ENCODE measurements at places on chromosomes 13 and 19. TPM values are rescaled to one million over a fixed set of nuclear protein-coding genes. Genes with fewer than 3 reads are reported as not detected.

DNA sequence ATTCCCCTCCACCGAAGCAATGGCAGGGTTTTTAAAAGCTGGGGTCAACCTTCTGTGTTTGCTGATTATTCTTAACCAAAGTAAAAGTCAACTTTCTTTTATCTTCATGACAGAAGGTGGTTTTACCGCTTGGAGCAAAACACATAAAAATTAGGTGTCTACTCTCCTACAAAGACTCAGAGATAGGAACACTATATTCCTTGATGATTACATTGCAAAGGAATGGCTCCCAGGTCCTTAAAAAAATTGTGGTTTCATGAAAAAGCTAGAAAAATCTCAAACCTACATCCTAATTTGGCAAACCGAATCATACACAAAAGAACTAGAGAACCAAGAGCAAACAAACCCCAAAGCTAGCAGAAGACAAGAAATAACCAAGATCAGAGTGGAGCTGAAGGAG is 760.4 kb upstream of the PCDH20 start:
- DNase-seq = no peak

DNA sequence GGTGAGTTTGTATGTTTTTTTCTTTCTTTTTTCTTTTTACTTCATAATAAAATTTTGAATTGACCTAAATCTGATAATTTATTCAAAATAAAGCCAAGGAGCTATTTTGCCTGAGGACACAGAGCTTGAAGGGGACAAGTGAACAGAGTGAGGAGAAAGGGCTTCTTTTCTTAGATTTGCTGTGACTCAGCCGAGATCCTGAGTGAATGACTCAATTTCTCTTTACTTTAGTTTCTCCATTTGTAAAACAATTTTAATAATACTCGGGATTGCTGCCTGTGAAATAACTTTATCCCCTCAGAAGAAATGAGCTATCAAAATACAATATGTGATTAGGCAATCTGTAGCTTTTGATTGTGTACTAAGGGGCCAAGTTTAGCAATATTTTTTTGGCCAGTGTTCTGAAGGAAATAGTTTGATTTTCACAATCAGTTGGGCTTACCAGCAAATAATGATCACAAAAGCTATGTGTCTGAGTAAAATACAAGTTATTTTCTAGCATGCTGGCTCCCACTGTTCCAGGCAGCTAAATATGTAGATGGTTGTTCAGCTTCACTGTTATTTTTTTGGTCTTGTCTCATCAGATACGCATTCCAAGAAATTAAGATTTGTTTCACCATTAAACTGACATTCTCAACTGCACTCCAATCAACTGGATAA is 437.5 kb downstream of the FGF9 start:
- no peak for DNase-seq

DNA sequence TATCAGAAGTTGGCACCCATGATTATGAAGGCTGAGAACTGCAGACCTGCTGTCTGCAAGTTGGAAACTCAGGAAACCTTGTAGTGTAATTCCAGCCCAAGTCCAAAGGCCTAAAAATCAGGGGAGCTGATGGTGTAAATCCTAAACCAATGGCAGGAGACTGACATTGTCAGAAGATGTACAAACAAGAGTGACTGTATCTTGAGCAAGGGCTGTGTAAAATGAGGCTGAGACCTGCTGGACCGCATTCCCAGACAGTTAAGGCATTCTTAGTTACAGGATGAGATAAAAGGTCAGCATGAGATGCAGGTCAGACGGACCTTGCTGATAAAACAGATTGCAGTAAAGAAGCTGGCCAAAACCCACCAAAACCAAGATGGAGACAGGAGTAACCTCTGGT is 147.7 kb downstream of the COG6 start:
- no peak for DNase-seq

Gene KLK2
- total RNA-seq = 5.3 TPM

Gene CD79A
- not detected for total RNA-seq

DNA sequence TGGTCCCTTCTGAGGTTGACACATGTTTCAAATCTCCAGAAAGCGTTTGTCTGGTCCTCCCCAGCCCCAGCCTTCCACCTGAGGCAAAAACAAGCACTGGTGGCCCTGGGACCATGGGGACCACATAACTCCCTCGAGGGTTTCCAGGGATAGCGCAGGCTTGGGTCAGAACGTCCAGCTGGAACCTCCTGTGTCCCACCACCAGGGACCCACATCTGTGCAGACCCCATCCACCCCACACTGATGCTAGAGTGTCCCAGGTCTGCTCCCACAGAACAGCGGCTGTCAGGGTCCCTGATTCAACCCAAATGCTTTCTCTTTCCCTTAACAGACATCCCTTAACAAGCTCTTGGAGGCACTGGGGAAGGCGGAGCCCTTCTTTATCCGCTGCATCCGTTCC is 29.6 kb upstream of the USE1 start:
- DNase-seq = no peak

- no peak for DNase-seq
Measured at GRCh38 chr13:41054919-41055619, 6.2 kb upstream of the WBP4 start.

GRCh38 chr19:47608969-47609905 is at the start of gene BICRA:
TSS of gene BICRA (plus strand) at chr19:47609134. CDS start at chr19:47673575, 64,441 bp downstream.
- peak; percentile 74 for DNase-seq

DNA sequence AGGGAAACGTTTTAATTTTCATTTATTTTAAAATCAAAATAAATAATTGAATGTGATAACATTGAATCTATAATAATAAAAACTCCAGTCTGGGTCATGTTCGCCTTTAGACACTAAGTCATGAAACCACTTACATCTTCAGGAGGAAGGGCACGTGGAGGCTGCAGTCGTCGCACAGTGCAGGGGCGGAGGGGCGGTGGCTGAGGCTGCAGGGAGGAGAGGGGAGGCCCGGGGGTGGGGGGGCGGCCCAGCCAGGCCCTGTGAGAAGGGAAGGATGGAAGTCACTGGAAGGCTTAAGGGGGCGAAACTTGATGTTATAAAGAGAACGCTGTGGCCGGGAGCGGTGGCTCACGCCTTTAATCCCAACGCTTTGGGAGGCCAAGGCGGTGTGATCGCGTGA is 14.9 kb upstream of the LATS2 start:
- DNase-seq = no peak

GRCh38 chr19:40200341-40201099 is 9.3 kb downstream of the MAP3K10 start:
- DNase-seq = no peak

Gene LRP3
- total RNA-seq = 14.7 TPM

GRCh38 chr19:43618921-43619261 is 538 bp downstream of the ZNF428 start:
- DNase-seq = no peak

Gene RGL3
- total RNA-seq = 0.93 TPM

DNA sequence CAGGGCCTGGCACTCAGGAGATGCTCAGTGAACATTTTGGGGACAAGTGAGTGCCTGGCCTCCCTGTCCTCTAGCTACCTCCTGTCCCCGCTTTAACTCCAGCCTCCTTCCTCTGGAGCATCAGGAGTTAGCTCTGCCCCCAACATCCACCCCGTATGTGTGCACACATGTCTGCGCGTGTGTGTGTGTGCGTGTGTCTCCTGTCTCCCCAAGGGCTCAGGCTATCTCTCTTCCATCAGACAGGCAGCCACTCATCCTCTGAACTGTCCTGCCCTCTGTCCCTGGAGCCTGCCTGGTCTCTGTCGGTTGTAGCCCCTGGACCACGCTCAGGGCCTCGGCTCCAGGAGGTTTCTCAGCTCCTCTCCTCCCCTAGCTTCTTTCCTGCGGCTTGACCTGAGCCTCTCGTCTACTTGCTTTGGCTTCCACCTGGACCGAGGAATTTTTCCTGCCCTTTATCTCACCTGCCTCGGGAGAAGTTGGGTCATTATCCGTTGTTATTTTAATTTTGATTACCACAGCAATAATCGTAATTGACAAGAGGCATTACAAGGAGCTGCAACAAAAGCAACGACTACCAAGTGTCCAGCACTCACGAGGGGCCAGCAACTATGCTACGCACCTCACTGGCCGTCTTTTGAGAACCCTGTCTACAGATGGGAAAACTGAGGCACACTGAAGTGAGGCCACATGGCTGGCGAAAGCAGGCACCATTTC is 32.0 kb upstream of the ASF1B start:
- no peak for DNase-seq

GRCh38 chr13:42106998-42107397 is 58.5 kb downstream of the DGKH start:
- DNase-seq = no peak

- no peak for DNase-seq
Measured at GRCh38 chr19:35750167-35750566, 1.8 kb downstream of the LIN37 start.

DNA sequence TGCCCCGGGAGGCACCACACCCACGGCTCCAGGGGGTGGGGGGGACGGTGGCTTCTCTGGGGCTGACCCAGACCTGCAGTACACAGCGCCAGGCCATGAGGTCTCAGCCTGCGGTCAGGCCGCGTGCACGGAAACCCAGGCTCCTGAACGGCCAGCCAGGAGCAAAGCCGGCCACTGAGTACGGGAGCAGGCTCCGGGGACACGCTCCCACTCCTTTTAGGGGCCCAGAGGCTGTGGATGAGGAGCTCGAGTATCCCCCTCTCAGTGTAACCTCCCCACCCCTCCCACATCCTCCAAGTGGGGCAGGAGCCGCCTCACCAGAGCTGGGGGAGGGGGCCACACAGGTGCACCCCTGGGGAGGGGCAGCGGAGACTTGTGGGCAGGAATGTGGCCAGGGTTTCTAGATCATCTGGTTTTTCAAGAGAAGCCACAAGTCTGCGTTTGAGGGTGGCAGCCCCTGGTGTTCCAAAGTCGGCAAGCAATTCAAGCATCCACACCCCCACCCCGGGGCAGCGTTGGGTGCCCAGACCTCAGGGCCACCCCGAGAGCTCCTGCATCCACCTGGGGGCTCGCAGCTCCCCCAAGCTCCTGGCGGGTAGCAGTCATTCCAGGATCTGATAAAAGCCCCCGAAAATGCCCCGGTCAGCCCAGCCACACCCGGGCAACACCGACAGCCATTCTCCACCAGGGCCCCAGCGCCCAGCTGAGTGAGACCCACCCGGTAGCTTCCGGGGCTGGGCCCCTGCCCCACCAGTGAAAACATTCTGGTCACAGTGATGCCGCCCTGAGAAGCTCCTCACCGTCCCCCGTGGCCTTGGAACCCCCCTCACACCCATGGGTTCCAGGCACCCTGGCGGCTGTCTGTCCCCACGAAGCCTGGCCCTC is 6.1 kb downstream of the SBNO2 start:
- DNase-seq = no peak

DNA sequence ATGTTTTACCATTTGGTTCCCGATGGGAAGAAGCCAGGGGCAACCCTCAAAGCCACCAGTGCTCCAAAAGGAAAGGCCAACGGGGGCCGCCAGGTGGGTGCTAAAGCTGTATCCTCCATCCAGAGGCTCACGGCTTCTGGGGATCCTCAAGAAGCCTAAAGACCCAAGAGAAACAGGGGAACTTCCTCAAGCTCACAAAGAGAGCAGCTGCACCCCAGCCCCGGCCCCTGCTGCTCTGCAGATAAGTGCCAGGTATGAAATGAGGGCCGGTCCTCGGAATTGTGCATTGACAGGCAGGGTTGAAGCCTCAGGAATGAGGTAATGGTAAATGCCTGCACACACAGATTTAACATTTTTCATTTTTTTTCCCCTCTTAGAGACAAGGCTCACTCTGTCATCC is 8.0 kb upstream of the POP4 start:
- no peak for DNase-seq

DNA sequence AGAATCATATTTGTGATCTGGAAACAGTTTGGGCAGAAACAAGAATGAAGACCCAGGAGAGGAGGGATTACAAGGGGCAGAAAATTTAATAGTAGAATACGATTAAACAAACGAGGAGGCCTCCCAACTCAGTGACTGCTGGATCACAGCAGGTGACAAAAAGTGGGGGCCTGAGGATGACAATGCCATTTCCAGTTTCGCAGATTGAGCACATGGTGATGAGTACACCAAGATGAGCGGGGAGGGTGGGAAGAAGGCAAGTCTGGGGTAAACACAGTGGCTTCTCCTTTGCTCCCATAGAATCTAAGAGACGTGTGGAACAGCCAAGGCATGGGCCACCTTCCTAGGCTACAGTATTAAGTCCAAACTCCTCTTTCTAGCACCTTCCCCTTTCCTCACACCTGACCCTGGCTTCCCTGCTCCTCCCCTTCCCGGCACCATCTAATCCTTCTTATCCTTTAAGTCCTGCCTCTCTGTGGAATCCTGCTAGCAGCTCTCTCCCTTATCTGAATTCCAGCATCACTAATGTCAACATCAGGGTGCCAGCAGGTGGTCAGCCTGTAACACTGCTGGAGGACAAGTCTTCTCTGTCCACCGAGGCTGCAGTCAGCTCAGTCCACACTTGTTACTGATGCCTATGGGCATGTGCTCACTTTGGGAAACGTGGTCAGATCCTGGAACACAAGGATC is 13.5 kb downstream of the ATP7B start:
- DNase-seq = no peak

DNA sequence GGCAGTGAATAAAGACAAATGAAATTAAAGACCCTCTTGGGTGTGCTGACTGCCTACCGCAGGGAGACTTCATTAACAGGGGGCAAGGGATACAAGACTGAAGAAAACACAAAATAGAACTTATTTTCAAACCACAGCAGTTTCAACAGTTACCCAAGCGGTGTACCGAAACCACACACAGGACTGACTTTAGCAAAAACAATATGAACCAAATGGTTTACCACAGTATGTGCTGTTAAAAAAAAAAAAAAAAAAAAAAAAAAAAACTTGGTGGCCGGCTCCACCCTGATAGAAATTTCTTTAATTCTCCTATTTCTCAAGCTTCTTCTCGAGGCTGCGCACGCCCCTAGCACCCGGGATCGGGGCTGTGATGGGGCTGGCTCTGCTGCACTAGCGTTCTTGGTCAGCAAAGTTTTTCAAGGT is 42.6 kb downstream of the KLF2 start:
- DNase-seq = no peak

DNA sequence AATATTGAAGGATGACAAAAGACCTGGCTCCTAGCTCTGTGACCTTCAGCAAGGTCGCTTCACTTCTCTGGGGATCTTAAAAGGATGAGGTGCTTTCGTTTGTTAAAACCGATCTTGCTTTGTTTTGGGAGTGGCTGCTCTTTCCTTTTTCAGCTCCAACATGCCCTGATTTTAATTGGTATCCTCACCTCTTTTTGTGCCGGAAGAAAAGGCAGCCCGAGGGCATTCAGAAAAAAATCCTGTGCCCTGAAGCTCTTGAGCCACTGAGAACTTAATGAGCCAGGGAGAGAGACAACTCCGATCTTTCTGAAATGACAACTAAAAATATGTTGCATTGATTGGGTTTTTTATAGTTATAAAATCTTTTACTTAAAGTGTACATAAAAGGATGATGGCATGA is 19.4 kb downstream of the CLDN10 start:
- no peak for DNase-seq

All from lower leg skin (tissue), 4 donors.